ENCODE measurements at places on chromosomes 7 and 10.

- DNase-seq = no peak
Measured at GRCh38 chr7:75983471-75984129, 10.8 kb downstream of the TMEM120A start.

GRCh38 chr10:130454543-130455000, 318.4 kb downstream of the GLRX3 start:
- no peak for DNase-seq

GRCh38 chr7:22587322-22587721, 87.3 kb upstream of the STEAP1B start:
- no peak for DNase-seq

- DNase-seq = no peak
Measured at GRCh38 chr7:2979201-2979631, 64.5 kb downstream of the CARD11 start.

- peak; percentile 47 for DNase-seq
Measured at GRCh38 chr10:71268247-71268691, 50.8 kb upstream of the SLC29A3 start.

DNA sequence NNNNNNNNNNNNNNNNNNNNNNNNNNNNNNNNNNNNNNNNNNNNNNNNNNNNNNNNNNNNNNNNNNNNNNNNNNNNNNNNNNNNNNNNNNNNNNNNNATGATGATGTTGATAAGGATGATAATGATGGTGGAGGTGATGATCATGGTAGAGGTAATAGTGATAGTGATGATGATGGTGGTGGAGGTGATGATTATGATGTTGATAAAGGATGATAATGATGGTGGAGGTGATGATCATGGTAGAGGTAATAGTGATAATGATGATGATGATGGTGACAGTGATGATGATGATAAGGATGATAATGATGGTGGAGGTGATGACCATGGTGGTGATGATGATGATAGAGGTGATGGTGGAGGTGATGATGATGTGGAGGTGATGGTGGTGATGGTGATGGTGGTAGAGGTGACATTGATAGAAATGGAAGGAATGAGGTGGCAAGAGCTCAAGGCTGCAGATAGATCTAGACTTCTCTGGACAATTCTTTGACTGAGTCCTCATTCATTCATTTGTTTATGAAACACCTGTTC, 47.8 kb downstream of the FAM20C start:
- DNase-seq = no peak

GRCh38 chr10:132332433-132332754, 401 bp downstream of the LRRC27 start:
- DNase-seq = no peak

DNA sequence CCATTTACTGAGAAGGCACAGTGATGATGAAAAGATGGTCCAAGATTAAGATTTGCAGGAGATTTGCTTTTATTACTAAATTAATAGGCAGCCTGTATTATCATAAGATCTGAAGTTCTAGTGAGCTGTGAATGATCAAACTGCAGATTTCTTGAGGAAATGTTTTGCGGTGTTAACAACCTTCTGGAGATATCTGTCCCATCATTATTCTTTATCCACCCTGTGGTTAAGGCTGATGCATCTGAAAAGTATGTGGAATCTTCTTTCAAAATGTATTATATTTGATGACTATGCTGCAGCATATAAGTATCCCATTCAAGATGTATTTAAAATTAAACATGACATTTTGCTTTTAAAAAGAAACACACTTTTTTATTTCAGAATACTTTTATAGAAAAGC, 150.3 kb downstream of the POLR1F start:
- no peak for DNase-seq

DNA sequence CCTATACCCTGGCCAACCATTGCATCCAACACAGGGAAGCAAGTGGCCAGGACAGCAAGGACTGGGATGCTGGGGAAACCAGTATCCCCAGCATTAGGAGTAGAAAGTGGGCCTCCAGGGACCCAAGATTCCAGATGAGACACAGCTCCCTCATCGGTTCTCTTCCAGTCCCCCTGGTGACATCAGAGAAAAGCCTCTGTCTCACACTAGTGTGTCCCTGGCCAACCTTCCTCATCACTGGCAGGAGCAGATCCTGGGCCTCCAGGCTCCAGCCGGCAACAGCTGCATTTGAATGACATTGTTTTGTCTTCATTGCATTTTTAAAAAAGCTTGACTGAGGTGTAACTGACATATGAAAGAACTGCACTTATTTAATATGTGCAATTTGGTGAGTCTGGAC, 177.3 kb upstream of the LYZL2 start:
- DNase-seq = no peak

DNA sequence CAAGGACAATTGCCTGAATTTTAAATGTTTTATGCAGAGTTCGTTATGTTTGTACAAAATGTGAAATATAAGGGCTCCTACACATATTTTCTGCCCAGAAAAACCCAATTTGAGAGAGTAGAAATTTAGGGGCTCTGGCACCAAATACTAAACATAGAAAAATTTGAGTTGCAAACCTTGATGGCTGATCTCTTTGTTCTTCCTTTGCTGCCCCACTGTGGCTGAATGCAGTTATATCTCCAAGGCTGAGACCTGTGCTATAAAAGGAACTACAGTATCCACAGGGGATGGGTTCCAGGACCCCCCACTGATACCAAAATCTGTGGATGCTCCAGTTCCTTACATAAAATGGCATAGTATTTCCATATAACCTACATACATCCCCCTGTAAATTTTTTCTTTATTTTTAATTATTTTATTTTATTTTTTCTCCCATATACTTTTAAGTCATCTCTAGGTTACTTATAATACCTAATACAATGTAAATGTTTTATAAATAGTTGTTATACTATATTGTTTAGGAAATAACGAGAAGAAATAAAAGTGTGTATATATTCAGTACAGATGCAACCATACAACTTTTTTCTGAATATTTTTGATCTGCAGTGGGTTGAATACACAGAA, 22.5 kb downstream of the CFAP43 start:
- DNase-seq = no peak

DNA sequence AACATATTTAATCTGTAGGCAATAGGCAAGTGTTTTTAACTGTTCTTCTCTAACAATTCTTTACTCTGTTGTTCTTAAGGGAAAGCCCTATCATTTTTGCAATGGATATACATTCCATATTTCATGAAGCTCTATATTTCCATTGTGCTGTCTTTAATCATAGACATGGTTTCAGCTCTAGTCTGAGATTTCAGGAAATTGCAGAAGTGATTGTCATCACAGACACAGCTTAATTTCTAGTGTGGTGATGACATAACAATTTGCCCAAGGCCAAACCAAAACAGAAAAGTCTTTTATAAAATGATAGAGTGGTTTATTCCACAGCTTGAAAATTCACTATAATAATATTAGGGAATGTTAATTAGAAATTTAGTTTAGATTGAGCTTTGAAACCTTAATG, 494.1 kb upstream of the SEMA3A start:
- no peak for DNase-seq

- no peak for DNase-seq
Measured at GRCh38 chr10:50387007-50387731, 135.9 kb upstream of the ASAH2 start.

- no peak for DNase-seq
Measured at GRCh38 chr7:36047091-36047658, 105.9 kb upstream of the EEPD1 start.

DNA sequence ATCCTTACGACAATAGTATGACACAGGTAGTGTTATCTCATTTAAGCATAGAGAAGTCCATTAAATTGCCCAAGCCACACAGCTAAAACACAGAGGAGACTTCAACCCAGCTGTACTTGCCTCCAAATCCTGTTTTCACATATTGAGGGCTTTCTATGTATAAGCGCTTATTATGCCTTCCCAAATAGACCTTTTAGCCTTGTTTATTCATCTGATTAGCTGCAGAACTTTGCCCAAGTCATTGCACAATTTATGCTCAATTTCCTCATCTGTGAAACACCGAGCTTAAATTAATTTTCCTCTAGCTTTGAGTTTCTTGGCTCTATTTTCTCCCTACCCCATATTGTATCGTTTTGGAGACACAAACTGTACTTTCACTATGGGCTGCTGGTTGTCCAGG, 15.5 kb downstream of the NPS start:
- DNase-seq = no peak

GRCh38 chr10:69327463-69328379, 49.4 kb downstream of the HK1 start:
- DNase-seq = peak; percentile 80

GRCh38 chr10:113961182-113962031, 82.3 kb upstream of the ADRB1 start:
- peak; percentile 30 for DNase-seq

GRCh38 chr7:1670894-1671593, 967 bp downstream of the ELFN1 start:
- DNase-seq = no peak

DNA sequence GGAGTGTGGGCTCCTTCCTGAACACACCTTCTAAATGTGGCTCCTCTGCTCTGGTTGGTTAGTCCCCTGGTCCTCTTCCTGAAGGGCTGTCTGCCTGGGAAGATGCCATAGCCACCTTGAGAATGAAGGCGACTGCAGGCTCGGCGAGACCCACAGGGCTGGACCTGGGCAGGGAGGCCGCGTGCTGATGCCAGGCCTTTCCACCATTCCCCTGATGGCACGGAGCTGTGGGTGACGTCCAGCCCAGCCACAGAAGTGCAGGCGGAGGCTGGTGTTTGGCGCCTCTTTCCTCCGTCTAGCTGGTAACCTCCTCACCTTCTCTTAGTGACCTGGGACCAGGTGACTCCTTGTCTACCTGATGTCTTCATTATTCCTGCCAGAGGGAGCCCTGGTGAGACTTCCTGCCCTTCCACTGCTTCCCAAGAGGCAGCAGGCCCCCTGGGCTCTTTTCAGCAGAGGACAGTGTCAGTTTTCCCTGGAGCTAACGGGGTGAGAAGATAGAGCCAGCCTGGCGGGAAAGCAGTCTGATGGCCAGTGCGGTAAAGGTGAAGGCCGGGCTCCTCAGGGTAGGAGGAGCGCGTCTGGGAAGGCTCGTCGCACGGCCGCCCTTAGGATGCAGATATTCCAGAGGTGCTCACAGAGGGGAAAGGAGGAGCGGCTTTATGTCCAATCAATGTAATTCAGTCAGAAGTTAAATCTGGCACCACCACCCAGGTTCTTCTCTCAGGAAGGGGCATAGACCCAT, 34.9 kb downstream of the GBX1 start:
- DNase-seq = no peak

- no peak for DNase-seq
Measured at GRCh38 chr10:118110750-118111149, 64.0 kb upstream of the RAB11FIP2 start.

DNA sequence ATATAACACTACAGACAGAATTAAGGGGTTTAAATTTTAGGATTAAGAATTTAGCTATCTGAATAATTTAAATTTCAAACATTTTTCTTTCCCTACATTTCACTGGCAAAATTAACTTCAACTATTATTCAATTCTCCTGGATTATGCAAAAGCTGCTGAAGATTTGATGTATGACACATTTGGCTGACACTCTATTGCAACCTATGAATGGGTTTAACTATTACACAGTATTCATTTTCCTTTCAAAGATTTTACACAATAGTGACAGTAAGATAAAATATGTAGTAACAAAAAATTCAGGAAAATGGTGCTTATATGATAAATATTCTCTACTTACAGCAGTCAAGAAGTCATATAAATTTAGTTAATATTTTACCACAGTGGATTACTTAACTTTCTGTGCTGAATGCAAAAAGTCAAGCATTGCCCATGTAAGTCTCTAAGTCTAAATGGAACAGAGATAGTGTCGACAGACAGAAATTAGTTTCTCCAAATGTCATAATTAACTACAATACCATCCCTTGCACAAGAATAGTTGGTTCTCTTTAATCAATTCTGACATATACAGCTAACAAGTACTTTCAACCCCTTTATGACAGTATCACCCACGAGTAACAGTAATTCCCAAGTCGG, 194.1 kb upstream of the FRMD4A start:
- DNase-seq = no peak

DNA sequence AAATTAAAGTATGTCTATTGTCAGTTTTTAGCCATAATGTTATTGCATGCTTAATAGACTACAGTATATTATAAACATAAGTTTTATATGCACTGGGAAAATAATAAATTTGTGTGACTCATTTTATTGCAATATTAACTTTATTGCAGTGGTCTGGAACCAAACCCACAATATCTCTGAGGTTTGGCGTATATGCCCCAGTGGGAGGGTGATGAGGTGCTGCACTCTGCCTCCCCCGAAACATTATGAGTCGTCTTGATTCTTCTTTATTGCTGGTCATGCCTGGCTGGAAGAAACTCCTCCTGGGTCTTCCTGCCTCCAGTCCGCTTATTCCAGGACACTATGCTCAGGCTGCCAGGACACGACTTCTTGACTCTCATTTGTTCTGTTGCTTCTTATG, 88.4 kb downstream of the MTPN start:
- DNase-seq = no peak

DNA sequence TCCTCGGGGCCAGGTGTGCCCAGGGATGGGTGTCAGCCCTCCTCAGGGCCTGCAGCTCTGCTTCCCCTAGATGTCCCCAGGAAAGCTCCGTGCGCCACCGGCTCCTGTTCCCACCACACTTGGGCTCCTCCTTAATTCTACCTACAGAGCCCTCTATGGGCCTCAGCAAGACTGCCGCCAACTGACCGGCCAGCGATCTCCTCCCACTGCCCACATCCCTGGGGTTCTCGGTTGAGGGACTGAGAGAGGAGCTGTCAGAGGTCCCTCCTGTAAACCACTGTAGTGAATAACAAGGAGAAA, 5.3 kb upstream of the LDB3 start:
- DNase-seq = no peak

GRCh38 chr10:23413629-23414089, 25.2 kb upstream of the OTUD1 start:
- DNase-seq = no peak

GRCh38 chr10:17954861-17955260, 3.1 kb downstream of the SLC39A12 start:
- no peak for DNase-seq

Measured in NCI-H526 (cell line).